ENCODE measurements at places on chromosomes 16 and 17.

GRCh38 chr16:17392127-17392856, 78.5 kb downstream of the XYLT1 start:
- DNase-seq, result no peak

GRCh38 chr16:50526249-50526648, 21.9 kb upstream of the NKD1 start:
- no peak for DNase-seq

GRCh38 chr16:1920727-1921171, 2.5 kb upstream of the HS3ST6 start:
- DNase-seq, result no peak

- DNase-seq, result no peak
Measured at GRCh38 chr16:57633383-57634064, 5.1 kb downstream of the ADGRG1 start.

GRCh38 chr17:37191219-37191618, 184.6 kb upstream of the C17orf78 start:
- DNase-seq, result no peak

DNA sequence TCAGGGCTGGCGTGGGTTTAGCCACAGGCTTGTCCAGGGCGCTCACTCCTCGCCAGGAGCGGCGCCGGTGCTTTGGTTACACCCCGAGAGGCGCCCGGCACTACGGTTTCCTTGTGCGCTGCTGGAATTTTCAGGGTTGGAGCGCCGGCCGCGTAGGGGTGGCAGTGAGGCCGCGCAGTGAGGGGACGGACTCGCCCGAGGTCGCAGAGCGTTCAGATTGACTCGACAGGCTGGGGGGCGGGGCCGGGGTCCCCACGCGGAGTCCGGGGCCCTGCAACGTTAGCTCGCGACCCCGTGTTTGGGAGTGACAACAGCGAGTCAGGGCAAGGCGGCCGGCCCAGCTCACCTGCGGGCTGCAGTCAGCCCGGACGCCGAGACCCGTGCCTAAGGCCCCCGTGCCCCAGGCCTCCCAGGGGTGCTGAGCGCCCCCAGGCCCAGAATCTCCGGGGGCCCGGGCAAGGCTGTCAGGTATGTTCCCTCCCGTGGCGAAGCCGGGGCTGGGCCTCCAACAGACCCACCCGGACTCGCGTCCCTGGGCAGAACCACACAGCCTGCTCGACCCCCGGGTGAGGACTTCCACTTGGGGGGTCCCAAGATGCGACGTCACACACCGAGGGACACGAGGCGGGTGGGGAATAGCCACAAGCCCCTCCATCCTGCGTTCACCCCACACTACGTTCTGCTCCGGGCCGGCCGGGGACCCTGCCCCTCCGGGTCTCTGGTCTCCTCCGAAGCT, 1.3 kb upstream of the ACTG1 start:
- peak; percentile 48 for DNase-seq

DNA sequence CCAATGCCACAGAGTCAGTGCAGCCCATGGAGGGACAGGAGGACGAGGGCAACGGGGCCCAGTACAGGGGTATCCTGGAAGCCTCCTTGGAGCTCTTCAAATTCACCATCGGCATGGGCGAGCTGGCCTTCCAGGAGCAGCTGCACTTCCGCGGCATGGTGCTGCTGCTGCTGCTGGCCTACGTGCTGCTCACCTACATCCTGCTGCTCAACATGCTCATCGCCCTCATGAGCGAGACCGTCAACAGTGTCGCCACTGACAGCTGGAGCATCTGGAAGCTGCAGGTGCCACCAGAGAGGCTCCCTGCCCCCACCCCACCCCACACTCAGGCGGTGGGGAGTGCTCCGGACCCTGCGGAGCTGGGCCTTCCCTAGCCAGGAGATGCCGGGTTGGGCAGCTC, 16.6 kb downstream of the TRPV2 start:
- DNase-seq, result no peak

DNA sequence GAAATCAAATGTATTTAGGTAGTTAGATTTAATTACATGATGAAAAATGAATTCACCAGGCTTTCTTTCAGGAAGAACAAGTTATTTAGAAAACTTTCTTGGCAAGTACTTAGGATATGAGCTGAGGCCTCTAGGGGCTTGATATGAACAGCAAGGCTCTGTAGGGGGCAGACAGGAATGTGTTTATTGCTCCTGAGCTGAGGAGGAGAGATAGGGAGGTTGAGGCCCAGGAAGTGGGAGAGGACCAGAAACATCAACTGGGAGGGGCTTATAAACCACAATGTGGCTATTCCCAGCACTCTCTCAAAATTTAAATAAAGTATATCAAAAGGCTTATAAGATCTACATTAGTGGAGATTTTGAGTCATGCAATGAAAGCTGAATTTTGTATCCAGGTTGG, 154.0 kb upstream of the MAF start:
- DNase-seq, result no peak

- DNase-seq, result no peak
Measured at GRCh38 chr16:11630046-11630767, 38.0 kb upstream of the SNN start.

DNA sequence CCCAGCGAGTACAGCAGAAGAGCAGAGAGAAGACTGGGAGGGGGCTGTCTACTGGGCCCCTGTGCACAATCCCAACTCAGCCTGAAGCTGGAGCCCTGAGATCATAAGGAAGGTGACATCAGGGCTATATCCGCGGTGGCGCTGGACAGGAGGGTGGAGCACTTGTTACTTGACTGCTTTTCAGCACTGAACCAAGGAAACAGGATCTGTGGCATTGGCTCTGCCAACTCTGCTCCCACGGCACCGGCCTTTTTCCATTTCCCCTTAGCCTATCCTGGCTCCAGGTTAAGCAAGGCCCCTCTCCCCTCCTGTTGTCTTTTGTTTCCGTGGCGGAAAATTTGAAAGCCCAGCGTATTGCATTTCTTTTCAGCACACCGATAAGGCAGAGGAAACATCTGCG, 125.0 kb upstream of the IRX3 start:
- DNase-seq, result peak; percentile 39

GRCh38 chr17:13460261-13461000, 141.3 kb downstream of the HS3ST3A1 start:
- no peak for DNase-seq

DNA sequence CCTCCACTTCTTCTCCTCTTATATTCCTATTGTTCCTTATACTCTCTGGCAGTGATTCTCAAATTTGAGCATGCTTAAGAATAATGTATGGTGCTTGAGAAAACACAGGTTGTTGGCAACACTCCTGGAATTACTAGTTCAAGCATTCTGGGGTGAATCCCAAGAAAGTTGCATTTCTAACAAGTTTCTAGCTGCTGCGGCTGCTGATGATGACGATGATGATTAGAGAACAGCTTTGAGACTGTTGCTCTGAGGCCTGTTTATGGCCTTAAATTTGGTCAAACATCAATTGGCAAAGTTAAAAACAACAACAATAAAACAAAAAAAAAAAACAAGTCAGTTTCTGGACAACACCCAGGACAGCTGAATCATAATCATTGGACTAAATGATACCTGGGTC, 961.9 kb downstream of the CDH11 start:
- DNase-seq, result no peak

DNA sequence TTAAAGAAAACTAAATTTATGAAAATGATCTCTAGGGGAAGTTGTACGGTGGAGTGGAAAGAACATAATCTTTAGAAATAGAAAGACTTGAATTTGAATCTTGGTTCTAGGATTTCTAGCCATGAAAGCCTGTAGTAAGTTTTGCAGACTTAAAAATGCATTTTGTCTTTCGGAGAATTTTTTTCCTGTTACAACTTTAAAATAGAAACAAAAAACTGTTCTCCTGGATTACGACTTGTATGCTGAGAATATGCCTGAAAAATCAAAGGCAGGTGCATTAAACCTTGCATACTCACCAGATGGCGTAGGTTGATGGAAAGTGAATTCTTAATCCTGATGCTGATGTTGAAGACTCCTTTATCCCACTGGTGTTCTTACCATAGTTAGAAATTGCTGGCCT, 7.5 kb upstream of the MPHOSPH6 start:
- no peak for DNase-seq

GRCh38 chr17:1004769-1005295, 7.9 kb downstream of the TIMM22 start:
- DNase-seq, result no peak
